ENCODE measurements at places on chromosomes 7 and 10.

DNA sequence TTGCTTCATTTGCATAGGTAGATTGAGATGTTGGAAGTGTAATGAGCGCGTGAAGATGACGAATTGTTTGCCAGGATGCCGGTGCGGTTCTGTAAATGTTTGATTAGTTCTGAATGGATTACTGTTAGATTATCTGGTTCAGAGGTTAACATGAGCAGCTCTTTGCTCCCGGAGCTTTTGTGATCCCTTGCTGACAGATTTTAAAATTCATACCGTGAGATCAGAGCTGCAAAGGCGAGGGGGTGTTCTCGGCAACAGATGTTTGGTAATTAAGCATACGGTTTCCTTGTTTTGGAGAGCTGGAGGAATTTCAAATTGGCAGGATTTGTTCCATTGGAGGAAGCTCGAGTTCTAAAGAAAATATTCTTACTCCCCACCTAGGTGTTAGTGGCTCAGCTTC lies 237.8 kb upstream of the GPR26 start:
- no peak for DNase-seq

DNA sequence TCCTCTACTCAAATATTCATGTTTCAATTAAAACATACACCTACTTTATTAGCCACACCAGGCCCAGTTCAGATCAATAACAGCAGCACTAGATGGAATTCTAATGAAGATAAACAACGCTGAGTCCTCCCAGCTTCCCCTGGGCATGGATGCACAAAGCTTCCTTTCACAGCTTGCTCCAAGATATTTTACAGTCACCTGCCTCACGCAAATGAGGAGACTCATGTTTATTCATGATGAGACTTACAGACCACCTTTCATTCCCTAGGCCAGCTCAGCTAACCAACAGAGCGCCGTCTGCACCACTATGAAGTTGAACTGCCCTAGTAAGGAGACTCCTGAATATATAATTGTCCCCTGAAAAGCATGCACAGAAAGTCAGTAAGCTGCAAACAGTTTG lies 283.0 kb upstream of the AOAH start:
- DNase-seq, result no peak

DNA sequence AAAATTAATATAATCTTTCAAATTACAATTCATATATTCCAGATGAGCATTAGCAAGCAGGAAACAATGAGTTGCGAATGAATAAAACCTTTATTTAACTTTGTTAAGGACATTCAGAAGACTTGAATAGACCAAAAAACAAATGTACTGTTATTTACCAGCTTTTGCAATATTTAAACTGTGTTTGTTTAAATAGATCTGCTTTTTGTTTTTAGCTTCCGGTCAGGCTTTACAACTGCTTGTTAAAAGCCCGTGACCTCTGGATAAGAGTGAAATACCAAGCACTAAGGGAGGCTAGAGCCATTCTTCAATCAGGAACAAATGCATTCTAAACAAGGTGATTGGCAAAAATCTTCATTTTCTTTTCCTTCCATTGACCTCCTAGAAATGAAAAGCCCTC lies 184.9 kb upstream of the GNAI1 start:
- DNase-seq, result no peak

GRCh38 chr7:85489498-85489897 lies 302.6 kb upstream of the SEMA3D start:
- DNase-seq, result no peak

GRCh38 chr7:143363016-143363937 lies 764 bp upstream of the FAM131B start:
- no peak for DNase-seq

- DNase-seq, result no peak
Observed at GRCh38 chr10:30865141-30865926, 166.3 kb downstream of the ZNF438 start.

GRCh38 chr10:124522933-124523871 lies 61.6 kb downstream of the LHPP start:
- DNase-seq, result no peak

GRCh38 chr10:118968482-118968881 lies 61.0 kb upstream of the NANOS1 start:
- no peak for DNase-seq

GRCh38 chr7:148480479-148481146 lies 110.0 kb upstream of the C7orf33 start:
- DNase-seq, result no peak

DNA sequence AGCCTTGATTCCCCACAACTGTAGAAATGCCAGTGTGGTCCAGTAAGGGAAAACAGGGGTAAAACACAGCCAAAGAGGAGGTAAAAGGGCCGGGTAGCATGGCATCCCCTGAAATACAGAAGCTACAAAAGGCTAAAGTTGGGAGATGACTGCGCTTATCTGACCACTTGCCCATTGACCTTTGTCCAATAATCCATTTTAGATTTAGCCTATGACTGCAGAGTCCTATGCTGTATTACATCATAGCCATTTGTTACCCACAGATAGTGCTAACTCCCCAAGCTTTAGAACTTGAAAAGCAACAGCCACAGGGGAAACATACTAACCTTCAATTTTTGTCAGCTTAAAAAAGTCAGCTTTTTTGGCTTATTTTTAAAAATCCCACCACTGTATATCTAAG lies 26.2 kb downstream of the MTPN start:
- no peak for DNase-seq

- DNase-seq, result no peak
Observed at GRCh38 chr7:134420424-134421125, 38.3 kb downstream of the AKR1B1 start.

- no peak for DNase-seq
Observed at GRCh38 chr7:47576866-47577306, 5.0 kb downstream of the TNS3 start.

DNA sequence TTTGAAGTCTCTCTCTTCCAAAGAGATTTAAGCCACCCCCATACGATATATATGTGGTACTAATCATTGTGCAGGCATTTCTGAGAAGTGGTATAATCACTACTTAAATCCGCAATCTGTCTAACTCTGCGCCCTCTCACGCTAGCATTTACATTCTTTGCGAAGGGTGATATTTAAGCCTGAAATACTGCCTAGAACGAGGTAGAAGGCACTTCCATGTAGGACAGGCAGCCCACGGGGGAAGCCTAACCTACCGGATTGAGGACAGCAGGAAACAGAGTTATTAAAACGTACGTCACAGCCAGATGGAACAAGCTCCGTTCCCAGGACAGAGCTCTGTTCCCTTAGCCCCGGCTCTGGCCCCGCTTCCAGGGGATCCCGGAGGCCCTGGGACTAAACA lies 59.3 kb upstream of the ECHDC3 start:
- no peak for DNase-seq

DNA sequence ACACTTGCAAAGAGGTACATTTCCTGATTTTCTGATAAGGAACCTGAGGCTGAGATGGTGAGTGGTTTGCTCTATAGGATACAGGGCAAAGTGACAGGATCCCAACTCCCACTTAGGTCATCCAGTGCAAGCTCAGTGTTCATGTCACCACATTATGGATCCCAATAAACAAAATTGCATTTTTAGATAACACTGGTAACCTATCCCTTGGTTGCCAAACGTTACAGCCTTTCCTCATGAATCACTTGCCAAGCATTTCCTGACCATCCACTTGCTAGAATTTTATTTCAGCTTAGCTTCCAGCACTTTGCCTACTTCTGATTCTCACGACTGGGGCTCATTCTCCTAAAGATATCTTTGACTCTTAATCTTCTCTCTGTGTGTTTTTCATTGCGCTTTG lies 131.4 kb upstream of the ODAD2 start:
- DNase-seq, result no peak

DNA sequence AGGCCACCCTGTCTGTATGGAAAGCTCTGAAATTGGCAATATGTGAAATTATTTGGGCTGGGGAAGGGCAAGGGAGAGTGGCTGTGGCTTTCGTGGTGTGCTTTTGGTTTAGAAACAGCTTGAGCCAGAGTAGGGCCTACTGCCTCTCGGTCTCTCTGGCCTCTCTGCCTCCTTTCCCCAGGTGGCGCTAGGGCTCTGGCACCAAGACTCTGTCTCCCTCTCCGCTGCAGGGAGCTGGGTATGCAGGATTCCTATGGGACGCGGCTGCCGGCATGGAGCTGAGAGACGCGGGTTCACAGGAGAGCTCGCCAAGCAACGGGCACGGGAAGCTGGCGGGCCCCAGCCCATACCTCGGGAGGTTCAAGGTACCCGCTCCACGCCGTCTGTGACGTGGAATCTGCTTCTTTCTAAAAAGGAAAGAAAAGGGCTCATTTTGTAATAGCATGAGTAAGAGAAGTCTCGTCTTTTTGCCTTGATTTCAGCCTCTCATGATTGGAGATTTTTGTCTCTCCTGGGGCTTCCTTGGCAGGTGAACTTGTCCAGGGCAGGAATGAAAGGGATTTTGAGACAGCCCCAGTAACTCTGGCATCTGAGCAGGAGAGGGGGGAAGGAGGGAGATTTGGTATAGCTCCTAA lies 105.1 kb upstream of the ANLN start:
- no peak for DNase-seq

DNA sequence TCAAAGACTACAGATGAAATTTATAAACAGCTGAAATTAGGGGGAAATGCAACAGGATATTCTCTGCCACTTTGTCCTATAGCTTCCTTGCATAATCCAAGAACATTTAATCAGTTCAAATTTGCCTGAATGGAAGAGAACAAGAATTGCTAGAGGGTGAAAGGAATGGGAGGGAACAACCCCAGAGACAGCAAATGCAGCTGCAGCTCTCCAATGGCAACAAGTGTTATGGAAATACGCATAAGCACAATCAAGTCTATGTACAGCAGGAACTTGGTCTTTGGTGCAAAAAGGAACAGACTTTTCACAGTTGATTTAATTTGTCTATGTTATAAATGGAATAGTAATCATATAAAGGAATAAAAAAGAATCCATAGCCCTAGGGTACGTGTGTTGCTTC lies 269.0 kb upstream of the ETV1 start:
- no peak for DNase-seq

DNA sequence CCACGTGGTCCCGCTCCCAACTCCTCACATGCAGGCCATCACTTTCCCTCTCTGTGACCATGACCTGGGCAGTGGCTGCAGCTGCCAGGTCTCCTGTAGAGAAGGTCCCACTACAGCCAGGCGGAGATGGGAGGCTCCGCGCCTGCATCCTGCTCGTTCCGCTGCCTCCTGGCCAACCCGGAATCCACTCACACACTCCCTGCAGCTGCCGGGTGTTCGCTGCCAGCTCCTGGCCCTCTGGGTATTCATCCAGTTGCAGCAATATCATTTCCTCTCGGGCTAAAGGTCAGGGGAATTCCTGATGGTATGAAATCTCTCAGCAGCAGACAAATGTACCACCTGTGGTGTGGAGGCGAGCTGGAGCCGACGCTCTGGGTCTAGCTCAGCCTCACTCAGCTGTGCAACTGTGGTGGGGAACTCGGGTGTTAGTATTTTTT lies 65.7 kb downstream of the TLL2 start:
- DNase-seq, result no peak

- no peak for DNase-seq
Observed at GRCh38 chr10:30186371-30186875, 127.0 kb upstream of the JCAD start.

DNA sequence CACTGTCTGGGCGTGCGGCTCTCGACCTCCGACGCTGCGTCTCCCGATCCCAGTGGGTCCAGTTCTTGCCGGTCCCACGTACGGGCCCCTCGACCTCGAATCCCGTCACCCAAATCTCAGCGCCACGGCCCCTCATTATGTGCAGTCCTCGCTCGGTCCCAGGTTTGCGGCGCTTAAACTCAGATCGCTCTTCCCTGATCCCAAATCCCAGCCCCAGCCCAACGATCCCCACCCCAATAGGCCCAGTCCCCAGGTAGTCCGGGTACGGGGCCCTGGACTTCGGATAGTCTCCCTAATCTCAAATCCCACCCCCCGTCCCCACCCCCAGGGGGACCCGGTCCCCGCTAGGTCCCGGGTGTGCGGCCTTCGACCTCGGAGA lies 666 bp downstream of the HNRNPF start:
- no peak for DNase-seq

GRCh38 chr7:149729983-149730801 lies 43.2 kb downstream of the ZNF467 start:
- no peak for DNase-seq

GRCh38 chr7:75966190-75966961 lies 28.0 kb downstream of the TMEM120A start:
- DNase-seq, result no peak

GRCh38 chr7:113086431-113086888 lies at the start of gene GPR85:
Gene GPR85, minus strand, starts transcription at chr7:113086827. Its CDS starts 2,106 bp downstream, at chr7:113084721.
- DNase-seq, result no peak

DNA sequence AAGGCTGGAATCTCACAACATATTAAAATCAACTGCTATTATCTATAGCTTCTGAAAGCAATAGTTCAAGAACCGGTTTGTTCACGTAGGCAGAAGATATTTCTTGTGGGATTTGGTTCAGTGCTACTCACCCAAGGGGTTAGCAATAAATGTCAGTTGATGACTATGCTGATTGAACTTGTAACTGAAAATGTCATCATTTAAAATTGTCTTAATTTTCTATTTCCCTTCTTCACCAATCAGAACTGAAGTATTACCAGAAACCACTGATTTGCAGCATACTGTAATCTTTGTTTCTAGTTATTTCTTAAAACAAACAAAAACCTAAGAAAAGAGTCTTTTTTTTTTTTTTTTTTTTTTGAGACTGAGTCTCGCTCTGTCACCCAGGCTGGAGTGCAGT lies 46.1 kb downstream of the CPEB3 start:
- no peak for DNase-seq

DNA sequence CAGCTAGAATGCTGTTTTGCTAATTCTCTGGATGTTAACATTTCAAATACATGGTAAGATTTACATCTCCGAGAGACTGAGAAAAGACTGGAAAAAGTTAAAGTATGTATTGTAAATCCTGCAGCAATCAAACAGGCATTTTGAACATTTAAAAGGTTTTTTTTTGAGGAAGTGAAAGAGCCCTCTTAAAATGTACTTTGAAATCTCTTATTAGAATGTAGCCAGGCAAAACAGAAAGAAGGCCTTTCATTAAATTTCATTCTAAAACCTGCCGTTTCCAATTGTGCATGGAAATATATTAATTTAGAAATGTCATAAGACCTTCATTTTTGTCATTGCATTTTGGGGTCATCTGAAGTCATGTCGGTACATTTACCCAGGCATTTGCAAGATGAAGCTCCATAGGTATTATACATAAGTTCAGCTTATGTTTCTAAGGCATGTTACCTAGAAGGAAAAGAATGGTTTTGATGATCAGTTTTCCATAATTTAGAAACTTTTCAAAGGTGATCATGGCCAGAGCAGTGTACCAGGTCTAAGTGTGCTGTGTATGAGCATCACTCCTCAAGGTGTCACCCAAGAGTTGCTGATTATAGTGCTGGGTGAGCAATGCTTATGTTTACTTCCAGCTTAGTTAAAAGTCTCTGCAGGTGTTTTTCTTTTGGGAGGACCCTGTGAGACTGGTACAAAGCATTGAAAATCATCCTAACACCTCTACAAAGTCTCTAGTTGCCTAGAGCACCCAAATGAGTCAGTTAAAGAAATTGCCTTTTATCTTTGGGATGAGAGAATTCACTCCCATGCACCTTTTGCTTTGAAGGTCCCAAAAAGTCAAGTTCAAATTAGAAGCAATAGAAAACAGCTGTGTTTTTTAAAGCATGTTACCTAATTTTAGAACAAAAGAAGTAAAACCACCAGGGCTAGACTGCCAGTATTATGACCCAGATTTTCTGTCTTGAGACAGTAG lies 7.1 kb downstream of the ZNF736 start:
- no peak for DNase-seq

All from activated CD4-positive, CD25-positive, alpha-beta regulatory T cell treated with anti-CD3 and anti-CD28 coated beads, Interleukin-2, amount 50 U/mL, for 16 hours (primary cell).